ENCODE measurements at places on chromosomes 11 and 22.
A peak's percentile ranks its signal among the peaks of the same experiment; 100 is the strongest.

GRCh38 chr11:69449320-69450063 lies 32.0 kb upstream of the LINC01488 start:
- peak; percentile 53 for DNase-seq

DNA sequence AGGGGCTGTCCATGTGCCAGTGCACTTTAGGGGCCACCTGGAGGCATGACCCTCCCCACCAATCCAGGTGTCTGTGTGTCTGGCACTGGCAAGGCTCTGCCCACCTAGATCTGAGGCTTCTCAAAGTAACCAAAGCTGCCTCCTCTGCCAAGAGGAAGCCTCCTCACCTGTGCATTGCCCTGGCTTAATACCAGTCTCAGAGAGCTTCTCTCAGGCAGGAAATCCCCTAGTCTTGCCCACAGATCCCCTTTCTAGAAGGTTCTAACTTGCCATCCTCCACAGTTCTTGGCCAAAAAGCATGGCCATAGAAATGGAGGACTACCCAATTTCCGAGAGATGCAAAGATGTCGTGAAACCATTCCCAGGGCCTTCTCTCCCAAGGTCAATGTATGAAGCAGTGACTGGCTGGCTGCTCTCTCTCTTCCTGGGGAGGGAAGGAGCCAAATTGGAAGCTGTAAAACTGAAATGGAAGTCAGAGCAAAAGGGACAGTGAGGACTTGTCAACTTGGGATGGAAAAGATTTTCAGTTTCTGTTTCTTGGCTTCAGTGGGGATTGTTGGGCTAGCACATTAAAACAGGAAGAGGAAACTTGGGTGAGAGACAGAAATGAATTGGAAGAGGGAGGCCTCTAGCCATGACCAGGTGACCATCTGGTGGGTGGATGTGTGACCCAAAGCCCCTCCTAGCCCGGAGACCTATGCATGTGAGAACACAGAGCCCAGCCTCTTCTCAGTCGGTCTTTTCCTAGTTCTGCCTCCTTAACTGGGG lies 68.8 kb downstream of the PRDM11 start:
- no peak for DNase-seq

DNA sequence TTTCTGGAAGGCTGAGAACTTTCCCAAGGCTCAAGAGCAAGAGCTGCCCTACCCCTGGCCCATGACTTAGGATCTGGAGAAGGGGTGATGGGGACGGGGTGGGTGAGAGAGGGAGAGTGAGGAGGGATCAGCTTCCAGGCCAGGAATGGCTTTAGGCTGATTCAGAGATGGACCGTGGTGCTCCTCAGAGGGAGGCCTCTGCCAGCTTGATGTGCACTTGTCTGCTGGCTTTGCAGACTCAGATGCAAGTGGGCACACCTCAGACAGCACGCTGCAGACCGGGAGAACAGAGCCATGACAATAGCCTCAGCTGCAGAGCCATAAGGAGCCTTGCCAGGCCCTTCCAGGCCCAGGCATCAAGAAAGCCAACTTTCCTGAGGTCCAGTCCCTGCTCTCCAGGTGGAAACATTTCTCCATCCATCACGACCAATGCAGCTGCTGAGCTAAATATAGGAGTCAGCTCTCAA lies 41.3 kb downstream of the ALX4 start:
- DNase-seq = no peak

DNA sequence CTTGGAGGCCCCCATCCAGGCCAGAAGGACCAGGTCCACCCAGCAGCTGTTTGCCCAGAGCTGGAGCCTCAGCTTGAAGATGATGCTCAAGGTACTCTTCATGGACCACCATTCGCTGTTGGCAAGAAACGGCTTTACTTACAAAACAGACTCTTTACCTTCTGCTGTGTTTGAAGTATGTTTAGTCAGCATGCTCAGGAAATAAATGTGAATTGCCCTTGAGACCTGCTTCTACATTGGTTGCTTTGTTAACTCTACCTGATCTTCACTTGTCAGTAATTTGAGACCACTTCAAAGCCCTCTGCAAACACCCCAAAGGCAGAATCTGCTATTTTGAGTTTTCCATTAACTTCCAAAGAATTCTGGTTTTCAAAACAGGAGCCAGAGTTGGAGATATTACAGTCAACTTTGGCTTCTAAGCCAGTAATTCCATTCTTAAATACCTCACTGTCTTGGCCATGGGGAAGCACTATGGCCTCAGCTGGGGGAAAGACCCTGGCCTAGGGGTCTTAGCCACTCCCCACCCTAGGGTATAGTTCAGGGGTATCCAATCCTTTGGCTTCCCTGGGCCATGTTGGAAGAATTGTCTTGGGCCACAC lies 2.7 kb downstream of the UQCR10 start:
- DNase-seq = no peak

- DNase-seq = no peak
Observed at GRCh38 chr11:43408277-43408676, 49.6 kb downstream of the TTC17 start.

GRCh38 chr22:39468487-39469325 lies 11.9 kb downstream of the MGAT3 start:
- no peak for DNase-seq

DNA sequence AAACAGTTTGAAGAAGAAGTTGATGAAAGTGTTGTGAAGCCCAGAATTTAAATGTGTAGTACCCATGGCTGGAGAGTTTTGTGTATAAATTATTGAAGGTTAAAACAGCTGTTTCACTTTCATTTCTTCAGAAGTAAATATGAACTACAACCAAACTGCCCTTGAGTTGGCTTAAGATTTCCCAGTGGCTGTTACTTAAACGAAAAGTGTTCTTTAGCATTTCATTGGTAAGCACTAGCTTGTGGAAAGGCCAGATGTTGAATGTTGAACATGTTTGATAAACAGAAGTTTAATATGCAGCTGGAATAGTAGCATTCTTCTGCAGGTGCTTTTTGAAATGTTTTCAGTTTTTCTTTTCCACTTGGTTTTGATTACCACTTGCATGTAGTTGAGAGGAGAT lies 83.2 kb upstream of the TNRC6B start:
- no peak for DNase-seq

DNA sequence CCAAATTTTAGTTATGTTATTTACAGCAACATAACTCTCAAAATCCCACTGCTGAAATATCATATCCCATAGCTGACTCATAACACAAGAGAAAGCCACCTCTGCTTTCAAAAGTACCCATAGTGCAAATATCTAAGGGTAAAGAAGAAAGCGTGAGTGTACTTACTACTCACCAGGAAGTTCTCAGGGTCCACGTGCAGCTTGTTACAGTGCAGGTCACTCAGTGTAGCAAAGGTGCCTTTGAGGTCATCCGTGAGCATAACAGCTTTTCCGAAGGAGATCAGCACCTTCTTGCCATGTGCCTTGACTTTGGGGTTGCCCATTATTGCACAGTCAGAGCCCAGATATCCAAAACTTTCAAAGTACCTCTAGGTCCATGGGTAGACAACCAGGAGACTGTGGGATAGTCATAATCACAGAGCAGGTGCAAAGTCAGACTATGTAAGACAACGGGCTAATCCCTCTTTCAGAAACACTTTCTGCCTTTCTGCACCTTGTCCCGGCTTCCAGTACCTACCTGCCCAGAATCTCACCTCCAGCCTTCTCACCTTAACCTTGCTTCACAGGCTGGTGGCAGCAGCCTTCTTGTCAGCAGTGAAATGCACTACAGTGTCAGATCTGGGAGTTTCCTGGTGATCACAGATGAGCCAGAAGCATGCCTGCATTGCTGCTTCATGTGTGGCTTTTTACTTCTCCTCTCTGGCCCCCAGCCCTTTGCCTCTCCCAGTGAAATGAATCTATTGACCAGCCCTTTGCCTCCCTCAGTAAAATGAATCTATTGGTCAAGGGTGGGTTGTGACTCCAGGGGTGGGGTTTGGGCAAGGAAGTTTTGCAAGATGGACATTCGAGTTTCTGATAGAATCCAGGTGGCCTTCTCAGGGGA lies 6.5 kb downstream of the HBG1 start:
- no peak for DNase-seq

DNA sequence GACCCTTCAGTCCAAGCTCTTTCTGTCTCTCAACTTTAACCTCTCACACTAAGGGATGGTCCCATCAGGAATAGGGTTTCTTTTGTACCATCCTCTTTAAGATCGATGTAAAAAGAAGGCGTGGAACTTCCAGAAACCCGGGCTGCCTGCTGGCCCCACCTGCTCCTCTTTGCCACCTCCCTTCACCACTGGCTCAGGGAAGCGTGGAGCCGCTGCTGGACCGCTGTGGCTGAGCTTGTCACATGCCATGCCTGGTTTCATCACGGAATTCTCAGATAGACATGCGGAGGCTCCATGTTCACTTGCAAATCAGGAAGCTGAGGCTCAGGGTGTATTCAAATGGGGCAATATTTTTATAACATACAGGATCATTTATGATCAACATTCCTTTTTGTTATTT lies 399.7 kb downstream of the BRD1 start:
- DNase-seq = no peak

DNA sequence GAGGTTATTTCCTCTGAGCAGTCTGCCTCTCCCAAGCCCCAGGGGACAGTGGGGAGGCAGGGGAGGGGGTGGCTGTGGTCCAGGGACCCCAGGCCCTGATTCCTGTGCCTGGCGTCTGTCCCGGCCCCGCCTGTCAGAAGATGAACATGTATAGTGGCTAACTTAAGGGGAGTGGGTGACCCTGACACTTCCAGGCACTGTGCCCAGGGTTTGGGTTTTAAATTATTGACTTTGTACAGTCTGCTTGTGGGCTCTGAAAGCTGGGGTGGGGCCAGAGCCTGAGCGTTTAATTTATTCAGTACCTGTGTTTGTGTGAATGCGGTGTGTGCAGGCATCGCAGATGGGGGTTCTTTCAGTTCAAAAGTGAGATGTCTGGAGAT lies 3.1 kb downstream of the PIM3 start:
- no peak for DNase-seq

GRCh38 chr11:65503368-65503948 lies 4.6 kb downstream of the MALAT1 start:
- no peak for DNase-seq

Measured in NCI-H226 (cell line).